ENCODE measurements at places on chromosomes 13 and 19.
A peak's percentile ranks its signal among the peaks of the same experiment; 100 is the strongest.

- DNase-seq, result peak; percentile 17
Observed at GRCh38 chr13:50512474-50513299, 330.8 kb downstream of the DLEU7 start.

DNA sequence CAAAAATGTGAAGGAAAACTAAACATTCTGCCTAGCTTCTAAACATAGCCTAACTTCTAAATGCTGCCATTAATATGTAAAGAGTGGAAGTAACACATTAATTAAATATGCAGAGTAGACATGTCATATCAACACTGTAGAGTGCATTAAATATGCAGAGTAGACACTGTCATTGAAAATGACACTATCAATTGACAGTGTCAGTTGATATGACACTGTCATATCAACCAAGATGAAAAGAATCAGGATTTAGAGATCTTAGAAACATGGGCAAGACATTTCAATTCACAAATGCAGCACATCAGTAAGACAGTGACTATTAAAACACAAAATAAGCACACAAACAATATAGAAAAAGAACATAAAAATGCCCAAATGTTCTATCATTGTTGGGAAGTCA, 25.3 kb downstream of the ESD start:
- DNase-seq, result no peak

DNA sequence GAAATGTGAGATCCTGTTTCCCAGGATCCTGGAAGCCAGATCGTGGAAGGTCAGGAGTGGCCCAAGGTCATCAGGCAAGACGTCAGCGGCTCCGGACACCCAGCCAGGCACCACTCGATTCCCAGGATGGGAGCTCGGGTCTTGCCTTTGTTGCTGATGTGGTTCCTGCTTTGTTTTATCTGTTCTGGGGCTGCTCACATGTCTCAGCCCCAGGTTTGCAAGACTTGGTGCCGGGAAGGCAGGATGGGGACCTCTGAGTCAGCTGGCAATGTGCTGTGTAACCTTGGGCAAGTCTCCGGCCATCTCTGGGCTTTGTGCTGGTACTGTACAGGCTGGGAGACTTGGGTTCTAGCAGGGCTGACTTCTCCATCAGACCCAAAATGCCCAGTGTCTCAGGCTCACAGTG, 1.4 kb upstream of the FCHO1 start:
- DNase-seq, result peak; percentile 38

- DNase-seq, result no peak
Observed at GRCh38 chr13:94270556-94270955, 208.9 kb downstream of the DCT start.

DNA sequence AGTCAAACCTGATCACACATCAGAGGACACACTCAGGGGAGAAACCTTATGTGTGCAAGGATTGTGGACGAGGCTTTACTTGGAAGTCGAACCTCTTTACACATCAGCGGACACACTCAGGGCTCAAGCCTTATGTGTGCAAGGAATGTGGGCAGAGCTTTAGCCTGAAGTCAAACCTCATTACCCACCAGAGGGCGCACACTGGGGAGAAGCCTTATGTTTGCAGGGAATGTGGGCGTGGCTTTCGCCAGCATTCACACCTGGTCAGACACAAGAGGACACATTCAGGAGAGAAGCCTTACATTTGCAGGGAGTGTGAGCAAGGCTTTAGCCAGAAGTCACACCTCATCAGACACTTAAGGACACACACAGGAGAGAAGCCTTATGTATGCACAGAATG, 8.2 kb upstream of the ZNF527 start:
- DNase-seq, result no peak

- DNase-seq, result no peak
Observed at GRCh38 chr13:79867254-79867653, 386.3 kb downstream of the NDFIP2 start.

GRCh38 chr19:44822177-44822576, 13.3 kb downstream of the BCAM start:
- DNase-seq, result no peak

GRCh38 chr13:36601186-36601585, 72.6 kb upstream of the SERTM1 start:
- DNase-seq, result no peak

DNA sequence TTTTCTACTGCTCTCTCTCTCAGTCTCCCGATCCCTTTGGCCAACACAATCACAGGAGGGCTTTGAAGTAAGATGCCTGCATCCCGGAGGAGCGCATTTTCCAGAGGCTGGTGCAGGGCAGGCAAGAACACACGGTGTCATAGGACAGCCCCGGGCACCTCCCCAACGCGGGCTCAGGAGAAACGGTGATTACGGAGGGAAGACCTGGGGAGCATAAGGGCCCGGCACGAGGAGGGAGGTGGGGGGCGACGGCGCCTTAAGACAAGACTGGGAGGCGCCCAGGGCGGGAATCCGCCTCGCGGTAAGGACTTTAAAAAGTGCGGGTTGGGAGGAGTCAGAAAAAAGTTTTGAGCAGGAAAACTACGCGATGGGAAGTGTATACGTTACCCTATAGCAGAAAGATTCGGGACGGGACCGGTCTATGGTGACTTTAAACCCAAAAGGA, 18.7 kb upstream of the ZNF888 start:
- DNase-seq, result no peak

All from T-helper 2 cell (primary cell).